ENCODE measurements at places on chromosomes 2 and 18.

GRCh38 chr2:202109737-202110184, 36.7 kb downstream of the KIAA2012 start:
- DNase-seq = no peak

DNA sequence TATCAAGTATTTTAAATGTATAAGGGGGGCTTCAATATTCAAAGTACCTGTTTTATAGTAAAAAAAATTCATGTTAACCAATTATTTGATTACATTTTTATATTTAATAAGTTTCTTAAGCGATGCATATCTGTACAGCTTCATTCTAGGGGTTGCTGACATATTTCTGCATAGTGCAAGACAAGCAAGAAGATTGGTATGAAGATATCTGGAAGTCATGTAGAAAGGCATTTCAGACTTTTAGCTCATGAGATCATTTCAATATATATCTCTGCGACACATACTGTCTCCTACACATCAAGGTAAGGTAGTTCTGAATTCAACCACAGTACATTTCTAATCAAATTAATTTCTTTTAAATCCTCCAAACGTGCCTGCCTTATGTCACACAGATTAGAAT, 73.1 kb downstream of the MEMO1 start:
- no peak for DNase-seq

- no peak for DNase-seq
Observed at GRCh38 chr18:21703241-21703820, 1.2 kb downstream of the ABHD3 start.

DNA sequence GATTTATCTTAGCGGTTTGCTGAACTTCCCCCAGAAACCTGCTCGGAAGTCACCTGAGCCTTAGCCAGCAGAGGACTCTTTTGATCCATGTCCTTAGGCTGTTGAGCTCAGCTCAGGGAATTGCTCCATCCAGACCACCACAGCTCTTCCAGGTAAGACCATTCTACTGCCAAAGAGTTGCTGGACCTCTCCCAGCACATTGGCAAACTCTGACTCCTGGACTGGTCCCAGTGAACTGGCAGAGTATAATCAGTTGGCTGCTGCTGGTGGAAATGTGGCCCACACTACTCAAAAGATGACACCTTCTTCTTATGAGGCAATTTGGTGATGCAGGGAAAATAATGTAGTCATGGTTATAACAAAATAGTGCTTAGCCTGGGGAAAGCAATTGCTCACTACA, 308.8 kb upstream of the FIGN start:
- DNase-seq = no peak
